ENCODE measurements at places on chromosomes 2 and 18. TPM values are rescaled to one million over a fixed set of nuclear protein-coding genes. Genes with fewer than 3 reads are reported as not detected.

Gene GRHL1
- total RNA-seq, result 2.8 TPM

Gene IL1RN
- total RNA-seq, result not detected

Gene IL36A
- not detected for total RNA-seq

Gene RAB17
- 31.9 TPM for total RNA-seq

Gene REG3A
- total RNA-seq, result not detected

DNA sequence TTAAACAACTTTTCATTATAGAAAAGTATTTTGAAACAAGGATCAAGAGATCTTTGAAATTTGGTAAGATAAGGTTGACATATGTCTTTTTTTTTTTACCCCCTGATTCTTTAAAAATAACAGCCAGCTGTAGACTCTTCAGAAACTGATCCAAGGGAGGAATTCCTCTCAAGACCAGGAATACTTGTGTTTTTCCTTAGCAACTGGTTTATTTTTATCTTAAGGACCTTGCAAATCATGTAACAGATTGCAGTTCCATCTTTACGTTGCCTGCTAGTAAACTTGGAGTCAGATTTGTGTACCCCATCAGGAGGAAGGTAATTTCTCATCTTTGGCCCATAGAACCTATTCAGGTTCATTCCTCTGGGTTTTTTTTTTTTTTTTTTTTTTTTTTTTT is 71.6 kb downstream of the BOLA3 start:
- no peak for DNase-seq
- H3K36me3 ChIP-seq, result peaks cover 13% of the 10 kb centered on the region

DNA sequence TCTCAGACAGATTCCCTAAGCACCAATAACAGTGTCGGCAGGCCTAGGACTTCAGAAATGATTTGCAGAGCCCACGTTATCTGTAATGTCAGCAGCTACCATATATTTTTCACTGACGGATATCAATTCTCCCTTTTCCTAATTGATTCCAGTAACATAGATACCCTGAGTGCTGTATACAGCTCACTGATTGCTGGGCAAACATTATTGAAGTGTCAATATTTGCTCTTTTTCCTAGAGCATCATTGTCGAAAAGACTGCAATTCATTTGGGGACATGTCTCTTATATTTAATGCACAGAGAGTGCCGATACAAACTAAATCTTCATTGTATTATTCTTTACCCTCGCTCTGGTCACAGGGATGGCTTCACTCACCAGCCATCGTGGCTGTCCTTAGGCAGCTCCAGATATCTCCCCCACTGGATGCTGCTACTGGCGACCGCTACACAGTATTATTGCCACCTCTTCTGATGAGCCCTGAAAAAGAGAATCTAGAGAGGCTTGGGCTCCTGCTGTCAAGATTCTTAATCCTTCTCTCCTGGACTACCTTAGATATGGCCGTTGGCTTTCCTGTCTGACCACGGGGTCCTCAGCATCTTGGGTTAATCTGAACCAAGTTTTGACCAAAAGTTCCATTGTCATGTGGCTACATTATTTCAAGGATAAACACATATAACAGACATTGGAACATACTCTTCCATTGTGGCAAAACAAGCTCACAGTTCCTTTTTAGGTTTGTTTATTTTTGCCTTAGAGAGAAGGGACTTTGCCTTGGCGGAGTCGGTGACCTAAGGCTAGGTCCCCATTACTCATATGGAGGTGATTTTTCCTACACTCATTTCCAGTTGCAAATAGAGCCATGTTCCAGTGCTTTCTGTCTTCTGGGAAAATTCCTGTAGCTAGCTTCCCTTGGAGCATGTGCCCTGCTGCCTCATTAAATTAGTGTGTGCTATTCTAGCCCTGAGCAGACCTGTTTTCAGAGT is 105.4 kb downstream of the CPO start:
- peaks cover 12% of the 10 kb centered on the region for H3K4me1 ChIP-seq
- H3K27ac ChIP-seq, result no peak overlapping the region
- H3K4me3 ChIP-seq, result no peak overlapping the region

GRCh38 chr2:220090050-220090449 is 462.6 kb downstream of the SLC4A3 start:
- H3K4me3 ChIP-seq, result no peak overlapping the region
- no peaks in the 10 kb centered on the region for H3K36me3 ChIP-seq
- no peaks in the 10 kb centered on the region for H3K4me1 ChIP-seq
- no peak for DNase-seq
- H3K27me3 ChIP-seq, result no peaks in the 10 kb centered on the region
- no peak overlapping the region for H3K27ac ChIP-seq

GRCh38 chr2:188788621-188789020 is 185.6 kb upstream of the COL3A1 start:
- H3K4me3 ChIP-seq, result no peak overlapping the region
- H3K36me3 ChIP-seq, result no peaks in the 10 kb centered on the region
- no peak for DNase-seq
- H3K27ac ChIP-seq, result no peak overlapping the region

DNA sequence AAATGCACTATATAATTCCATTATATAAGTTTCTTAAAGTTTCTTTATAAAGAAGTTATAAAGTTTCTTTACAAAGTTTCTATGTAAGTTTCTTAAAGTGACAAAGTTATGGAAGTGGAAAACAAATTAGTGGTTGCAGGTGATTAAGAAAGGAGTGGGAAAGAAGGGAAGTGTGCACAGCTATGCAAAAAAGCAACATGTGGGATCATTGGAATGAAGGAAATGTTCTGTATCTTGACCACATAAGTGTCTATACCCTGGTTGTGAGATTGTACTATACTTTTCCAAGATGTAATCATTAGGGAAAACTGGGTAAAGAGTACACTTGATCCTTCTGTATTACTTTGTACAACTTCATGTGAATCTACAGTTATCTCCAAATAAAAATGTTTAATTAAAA is 1541.1 kb downstream of the LRP1B start:
- no peak overlapping the region for H3K4me3 ChIP-seq
- H3K27me3 ChIP-seq, result no peaks in the 10 kb centered on the region
- H3K27ac ChIP-seq, result no peak overlapping the region
- H3K36me3 ChIP-seq, result no peaks in the 10 kb centered on the region
- H3K4me1 ChIP-seq, result no peaks in the 10 kb centered on the region
- no peak for DNase-seq

- DNase-seq, result no peak
- H3K27me3 ChIP-seq, result peaks cover 14% of the 10 kb centered on the region
- H3K4me3 ChIP-seq, result no peak overlapping the region
- peaks cover 2% of the 10 kb centered on the region for H3K36me3 ChIP-seq
- H3K4me1 ChIP-seq, result no peaks in the 10 kb centered on the region
Observed at GRCh38 chr2:127661949-127662510, 13.3 kb downstream of the LIMS2 start.

DNA sequence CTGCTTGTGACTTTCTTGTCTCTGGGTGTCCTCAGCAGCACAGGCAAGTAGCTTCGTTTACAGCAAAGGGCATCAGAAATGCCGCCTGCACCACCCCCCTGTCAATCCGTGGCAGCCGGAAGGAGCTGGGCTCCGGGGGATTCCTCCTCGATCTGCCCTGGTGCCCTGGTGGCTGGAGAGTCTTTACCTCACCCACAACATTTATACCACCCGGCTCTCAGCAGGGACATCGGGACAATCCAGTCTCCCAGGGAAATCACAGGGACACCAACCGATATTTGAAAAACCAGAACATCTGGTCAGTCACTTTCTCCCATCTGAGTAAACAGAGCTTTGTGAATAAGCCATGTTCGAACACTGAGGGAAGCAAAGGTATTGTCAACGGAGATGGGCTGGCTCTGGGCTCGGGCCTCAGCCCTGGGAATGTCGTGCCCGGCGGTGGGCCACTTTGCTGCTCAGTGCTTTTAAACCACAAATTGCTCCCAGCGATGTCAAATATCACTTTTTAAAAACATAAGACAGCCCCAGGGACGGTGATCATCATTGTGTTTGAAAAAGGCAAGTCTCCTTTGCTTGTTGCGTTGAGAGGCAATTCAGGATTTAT is 210.0 kb upstream of the SALL3 start:
- no peak overlapping the region for H3K4me3 ChIP-seq
- no peaks in the 10 kb centered on the region for H3K27me3 ChIP-seq
- H3K27ac ChIP-seq, result no peak overlapping the region
- H3K36me3 ChIP-seq, result no peaks in the 10 kb centered on the region
- no peaks in the 10 kb centered on the region for H3K4me1 ChIP-seq
- DNase-seq, result no peak

DNA sequence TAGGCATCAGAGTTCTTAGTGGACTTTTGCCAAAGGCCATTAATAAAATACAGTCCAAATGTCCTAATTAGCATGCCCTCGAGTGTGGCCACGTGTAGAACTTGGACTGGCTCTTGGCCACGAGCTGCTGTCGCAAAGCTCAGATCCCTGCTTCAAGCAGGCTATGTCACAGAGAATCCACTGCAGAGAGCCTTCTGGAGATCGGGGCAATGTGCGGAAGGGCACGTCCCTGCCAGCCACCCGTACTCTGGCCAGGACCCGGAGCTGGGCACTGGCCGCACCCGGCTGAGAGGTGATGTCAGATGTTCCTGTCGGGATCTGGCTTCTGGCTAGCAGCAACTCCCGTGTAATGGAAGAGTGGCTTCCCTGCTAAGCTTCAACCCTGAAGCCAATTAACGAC is 432.7 kb upstream of the ID2 start:
- H3K4me3 ChIP-seq, result no peak overlapping the region
- H3K27me3 ChIP-seq, result no peaks in the 10 kb centered on the region
- H3K27ac ChIP-seq, result no peak overlapping the region
- H3K36me3 ChIP-seq, result peaks cover 13% of the 10 kb centered on the region
- H3K4me1 ChIP-seq, result no peaks in the 10 kb centered on the region

- H3K4me3 ChIP-seq, result no peak overlapping the region
- H3K4me1 ChIP-seq, result peaks cover 7% of the 10 kb centered on the region
- no peaks in the 10 kb centered on the region for H3K27me3 ChIP-seq
- no peak overlapping the region for H3K27ac ChIP-seq
Observed at GRCh38 chr2:70115646-70116442, 28.6 kb downstream of the PCBP1 start.

All from H9 (cell line).